ENCODE measurements at places on chromosomes 16 and 17.
A peak's percentile ranks its signal among the peaks of the same experiment; 100 is the strongest.

GRCh38 chr17:77555121-77555591 is 403.3 kb upstream of the TNRC6C start:
- DNase-seq: no peak

DNA sequence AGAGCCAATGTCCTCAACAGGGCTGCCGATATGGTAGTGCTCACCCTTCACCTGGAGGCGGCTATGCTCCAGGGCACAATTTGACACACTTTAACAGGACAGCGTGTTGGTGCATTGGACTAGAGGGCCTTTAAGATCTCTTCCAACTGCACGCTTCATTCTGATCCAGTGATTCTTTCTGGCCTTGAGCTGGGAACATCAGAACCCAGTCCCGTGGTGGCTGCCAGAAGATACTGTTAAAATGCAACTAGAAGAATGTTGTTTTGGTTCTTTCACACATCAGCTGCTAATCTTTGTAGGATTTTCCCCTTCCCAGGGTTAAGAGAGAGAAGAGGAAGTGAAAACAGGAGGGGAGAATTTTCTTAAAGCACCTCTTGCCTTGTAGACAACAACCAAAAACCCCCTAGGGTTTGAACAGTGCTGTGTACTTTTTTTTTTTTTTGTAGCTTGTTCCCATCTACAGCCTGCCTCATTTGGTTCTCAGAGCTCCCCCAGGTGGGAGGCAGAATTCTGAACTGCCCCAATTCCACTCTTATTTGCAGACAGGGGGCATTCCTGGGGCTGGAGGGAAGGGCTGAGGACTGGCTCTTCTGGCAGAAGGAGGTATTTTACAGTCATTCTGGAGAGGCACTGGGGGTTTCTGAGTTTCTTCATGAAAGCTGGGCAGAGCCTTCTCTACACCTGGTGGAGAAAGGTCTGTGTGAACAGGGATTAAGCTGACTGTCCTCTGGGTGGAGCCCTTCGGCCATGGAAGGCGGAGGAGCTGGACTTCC is 32.4 kb downstream of the SMARCE1 start:
- no peak for DNase-seq

DNA sequence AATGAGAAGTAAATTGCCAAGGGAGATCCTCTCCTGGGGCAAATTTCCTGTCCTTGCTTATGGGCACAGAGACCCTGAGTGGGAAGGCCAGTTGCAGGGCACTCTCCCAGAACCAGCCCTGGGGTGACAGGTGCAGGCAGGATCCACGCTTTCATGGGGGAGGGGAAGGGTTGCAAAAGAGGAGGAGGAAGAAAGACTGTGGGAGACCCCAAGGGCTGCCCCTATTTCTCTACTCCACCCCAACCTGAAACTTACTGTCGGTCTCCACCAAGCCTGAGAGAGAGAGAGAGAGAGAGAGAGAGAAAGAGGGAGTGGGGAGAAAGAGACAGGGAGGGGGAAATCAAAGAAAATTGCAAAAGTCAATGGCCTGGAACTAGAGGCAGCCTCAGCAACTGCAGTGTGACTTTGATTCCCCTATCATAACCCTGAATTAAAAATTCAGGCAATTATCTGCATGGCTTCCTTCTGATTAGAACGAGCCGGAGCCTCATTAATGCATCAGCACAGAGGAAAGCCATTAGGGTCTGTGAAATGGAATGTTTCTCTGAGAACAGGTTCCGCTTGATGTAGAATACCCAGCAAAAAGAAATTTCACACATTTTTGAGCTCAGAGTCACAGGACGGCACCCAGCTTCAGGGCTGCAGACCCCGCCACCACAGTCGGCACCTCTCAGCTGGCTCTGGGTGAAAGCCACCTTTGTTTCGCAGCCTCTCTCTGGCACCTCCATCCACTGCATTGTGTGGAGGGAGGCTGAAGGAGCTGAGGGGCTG is 45.1 kb upstream of the HNF1B start:
- DNase-seq: no peak

GRCh38 chr16:85586380-85587104 is 26.6 kb upstream of the GSE1 start:
- no peak for DNase-seq

GRCh38 chr17:42286411-42287221 is 1.7 kb upstream of the STAT5A start:
- DNase-seq: no peak

- DNase-seq: no peak
Observed at GRCh38 chr17:1965556-1966273, 59.4 kb downstream of the RTN4RL1 start.

- DNase-seq: no peak
Observed at GRCh38 chr17:78378225-78379130, at the start of gene PGS1. Gene PGS1 (plus strand): TSS chr17:78378649. CDS start chr17:78378666, 17 bp downstream.

DNA sequence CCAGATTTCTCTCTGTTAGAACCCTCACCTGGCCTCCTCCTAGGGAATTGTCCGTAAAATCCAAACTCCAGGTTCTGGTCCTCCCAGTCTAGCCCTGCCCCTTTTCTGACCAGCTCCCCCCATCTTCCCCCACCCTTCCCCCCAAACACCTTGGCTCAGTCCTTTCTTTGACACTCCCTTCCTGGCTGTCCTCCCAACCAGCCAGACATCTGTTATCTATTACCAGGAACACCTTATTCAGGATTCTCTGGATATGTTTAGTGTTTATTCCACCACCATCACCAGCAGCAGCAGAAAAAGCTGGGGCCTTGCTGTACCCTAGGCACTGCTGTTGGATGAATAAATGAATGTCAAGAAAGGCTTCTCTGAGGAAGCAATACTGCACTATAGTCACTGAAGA is 4.0 kb upstream of the CMTM3 start:
- DNase-seq: no peak

- DNase-seq: no peak
Observed at GRCh38 chr17:80184423-80184714, 14.5 kb downstream of the CARD14 start.

GRCh38 chr17:59329176-59330052 is 2.0 kb upstream of the YPEL2 start:
- peak; percentile 26 for DNase-seq

GRCh38 chr16:83520596-83520995 is 287.2 kb upstream of the HSBP1 start:
- DNase-seq: no peak

DNA sequence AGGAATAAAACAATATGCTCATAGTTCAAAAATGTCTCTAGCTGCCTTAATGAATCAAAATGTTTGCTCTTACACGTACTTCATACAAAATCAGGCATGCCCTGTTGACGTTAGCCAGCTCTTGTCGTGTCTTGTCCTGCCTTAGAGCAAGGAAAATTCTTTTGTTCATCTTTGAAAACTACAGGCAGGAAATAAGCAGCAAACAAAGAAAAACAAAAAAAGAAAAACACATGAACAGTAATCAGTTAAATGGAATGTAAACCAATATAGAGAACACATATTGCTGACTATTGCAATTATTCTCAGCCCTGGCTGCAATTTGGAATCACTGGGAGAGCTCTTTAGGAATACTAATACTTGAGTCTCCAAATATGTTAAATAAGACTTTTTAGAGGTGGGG is 1.7 kb downstream of the CAPNS2 start:
- DNase-seq: no peak

GRCh38 chr16:47460359-47460710 is 528 bp downstream of the ITFG1 start:
- no peak for DNase-seq

GRCh38 chr17:50483266-50483665 is 4.6 kb downstream of the RSAD1 start:
- DNase-seq: no peak

GRCh38 chr17:17906418-17907215 is 65.6 kb downstream of the TOM1L2 start:
- DNase-seq: no peak

GRCh38 chr17:57867126-57867525 is 17.3 kb upstream of the MRPS23 start:
- no peak for DNase-seq

DNA sequence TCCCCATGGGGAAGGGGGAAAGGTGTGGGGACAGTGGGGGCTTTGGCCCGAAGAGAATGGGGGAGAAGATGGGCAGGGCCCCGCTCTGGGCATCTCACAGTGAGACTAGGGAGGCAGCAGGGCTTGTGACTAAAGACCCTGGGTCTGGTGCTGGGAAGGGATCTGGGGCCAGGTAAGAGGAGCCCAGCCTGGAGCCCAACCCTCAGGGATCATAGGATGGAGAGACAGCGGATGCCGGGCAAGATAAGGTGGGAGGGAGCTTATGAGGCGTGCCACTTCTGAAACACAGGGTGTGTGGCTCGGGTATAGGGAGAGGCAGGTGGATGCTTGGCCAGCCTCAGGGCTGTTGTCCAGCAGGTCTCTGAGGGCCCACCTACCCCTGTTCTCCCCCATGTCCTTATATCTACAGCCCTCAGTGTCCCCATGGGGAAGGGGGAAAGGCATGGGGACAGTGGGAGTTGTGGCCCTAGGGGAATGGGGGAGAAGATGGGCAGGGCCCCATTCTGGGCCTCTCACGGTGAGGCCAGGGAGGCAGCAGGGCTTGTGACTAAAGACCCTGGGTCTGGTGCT is 15.4 kb downstream of the USP6 start:
- DNase-seq: no peak

- DNase-seq: no peak
Observed at GRCh38 chr16:69378760-69379159, 7.0 kb downstream of the TERF2 start.

DNA sequence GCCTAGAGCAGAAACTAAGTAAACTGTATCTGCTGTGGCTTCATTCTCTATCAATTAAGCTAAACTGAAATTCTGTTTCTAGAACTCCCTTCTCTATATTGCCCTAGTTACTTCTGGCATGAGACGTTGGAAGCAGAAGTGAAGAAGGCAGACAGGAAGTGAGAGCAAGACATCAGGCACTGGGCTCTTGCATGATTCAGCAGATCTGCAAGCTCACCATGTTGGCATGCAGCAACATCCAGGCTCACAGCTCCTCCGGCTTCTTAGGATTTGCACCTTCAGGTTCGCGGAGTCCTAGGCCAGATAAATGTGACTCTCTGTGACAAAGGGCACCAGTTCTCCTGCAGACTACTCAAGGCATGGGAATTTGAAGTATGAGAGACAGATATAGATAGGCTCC is 148.3 kb downstream of the CDH8 start:
- peak; percentile 63 for DNase-seq

DNA sequence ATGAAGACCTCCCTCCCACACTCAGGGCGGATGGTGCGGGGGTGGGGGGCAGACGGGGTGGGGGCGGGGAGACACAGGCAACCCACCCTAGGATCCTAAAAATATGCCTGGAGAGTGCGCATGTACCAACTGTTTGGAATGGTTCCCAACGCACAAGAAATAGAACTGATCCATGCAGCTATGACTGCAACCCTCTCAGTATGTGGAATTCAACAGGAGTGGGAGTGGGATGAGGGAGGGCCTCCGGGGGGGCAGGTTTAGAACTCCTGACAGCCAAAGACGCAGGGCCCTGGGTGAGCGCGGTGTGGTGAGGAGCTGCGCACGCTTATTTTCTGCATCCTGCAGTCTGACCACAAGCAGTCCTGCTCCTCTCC is 1.1 kb upstream of the P2RX5 start:
- no peak for DNase-seq

GRCh38 chr17:7393613-7394451 is 493 bp downstream of the PLSCR3 start:
- DNase-seq: no peak

- DNase-seq: no peak
Observed at GRCh38 chr16:85812031-85812807, 12.7 kb downstream of the COX4I1 start.

DNA sequence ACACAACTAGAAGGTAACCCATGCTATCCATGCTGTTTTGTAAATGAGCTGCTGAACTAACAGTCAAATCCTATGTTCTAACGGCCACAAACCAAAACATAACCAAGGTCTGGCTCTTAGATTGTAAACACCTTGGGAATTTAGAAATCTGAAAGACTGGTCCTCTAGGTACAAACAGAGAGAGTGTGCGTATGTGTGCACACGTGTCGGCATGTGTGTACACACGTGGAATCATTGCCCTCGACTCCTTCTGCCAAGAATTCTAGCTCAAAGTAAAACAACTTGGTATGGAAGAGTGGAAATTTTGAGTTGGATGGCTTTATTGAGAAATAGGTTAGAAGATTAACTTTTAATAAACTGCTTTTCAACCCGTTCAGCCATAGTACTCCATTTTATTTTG is 18.1 kb upstream of the GHDC start:
- no peak for DNase-seq

- DNase-seq: no peak
Observed at GRCh38 chr16:85206472-85207356, 94.4 kb upstream of the CIBAR2 start.

- DNase-seq: no peak
Observed at GRCh38 chr16:75660726-75661302, 13.2 kb downstream of the TERF2IP start.

DNA sequence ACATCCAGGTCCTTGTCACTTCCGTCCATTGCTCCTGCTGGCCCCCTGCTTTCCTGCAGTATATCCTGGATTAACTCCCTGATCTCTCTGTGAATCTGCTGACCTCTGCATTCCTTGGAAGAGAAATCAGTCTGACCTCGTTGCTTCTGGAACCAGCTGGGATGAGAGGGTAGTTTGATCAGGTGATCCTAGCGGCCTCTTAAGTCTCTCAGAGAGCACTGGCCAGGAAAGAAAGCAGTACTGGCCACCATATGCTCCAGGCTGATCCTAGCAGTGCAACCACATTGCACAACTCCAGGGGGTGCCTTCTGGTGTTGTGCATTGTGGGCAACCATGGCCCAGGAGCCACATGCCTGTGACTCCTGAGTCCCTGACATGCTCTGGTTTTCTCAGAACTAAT is 79.2 kb downstream of the ARHGAP23 start:
- DNase-seq: no peak

DNA sequence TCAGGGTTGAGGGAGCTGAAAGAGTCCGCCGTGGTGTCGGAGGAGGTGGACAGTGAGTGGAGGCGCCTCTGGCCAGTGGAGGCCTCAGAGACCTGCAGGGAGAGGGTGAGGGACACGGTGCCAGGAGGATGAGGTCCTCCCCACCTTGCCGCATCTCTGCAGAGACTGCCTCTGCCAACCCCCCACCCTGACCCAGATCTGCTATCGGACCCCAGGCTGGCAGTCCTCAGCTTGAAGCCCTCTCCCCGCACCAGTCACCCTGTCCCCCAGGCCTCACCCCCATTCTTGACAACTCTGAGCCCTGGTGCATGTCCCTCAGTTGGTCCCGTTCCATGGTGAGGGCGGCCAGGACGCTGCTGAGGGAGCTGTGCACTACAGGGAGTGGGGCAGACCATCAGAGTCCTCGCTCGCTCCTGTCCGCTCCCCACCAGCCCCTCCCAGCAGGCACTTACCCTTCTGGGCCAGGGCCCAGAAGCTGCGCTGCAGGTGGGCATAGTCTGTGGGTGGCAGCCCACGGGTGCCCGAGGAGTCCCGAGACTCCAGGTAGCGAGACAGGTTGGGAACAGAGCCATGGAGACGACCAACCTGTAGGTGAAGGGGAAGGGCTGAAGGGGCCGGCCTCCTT is 5.4 kb downstream of the OSBPL7 start:
- DNase-seq: no peak

- no peak for DNase-seq
Observed at GRCh38 chr16:11224894-11225676, 30.9 kb downstream of the SOCS1 start.

GRCh38 chr16:27363797-27364196 is 38.2 kb upstream of the IL21R start:
- DNase-seq: no peak

- no peak for DNase-seq
Observed at GRCh38 chr17:77203436-77203835, 62.7 kb downstream of the SEC14L1 start.
